ENCODE measurements at places on chromosomes 7 and 10.

DNA sequence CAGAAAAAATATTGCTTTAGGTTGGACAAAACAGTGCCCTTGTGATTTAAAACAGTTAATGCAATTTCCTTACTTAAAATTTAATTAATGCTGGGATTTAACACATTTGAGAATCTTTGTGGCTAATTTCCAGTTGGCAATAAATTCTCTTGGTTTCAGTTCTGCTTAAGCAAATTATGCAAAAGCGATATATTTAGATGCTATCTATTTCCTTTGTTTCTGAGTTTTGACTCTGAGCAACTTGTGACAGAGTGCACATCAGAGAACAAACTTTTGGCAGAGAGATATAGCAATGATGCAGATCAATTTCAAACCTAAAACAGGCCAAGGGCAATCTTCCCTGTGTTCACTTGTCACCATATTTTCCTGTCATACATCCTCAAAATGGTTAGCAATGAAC, 933.6 kb upstream of the ZWINT start:
- DNase-seq: no peak

GRCh38 chr7:7931626-7932025, 37.0 kb upstream of the GLCCI1 start:
- DNase-seq: no peak

DNA sequence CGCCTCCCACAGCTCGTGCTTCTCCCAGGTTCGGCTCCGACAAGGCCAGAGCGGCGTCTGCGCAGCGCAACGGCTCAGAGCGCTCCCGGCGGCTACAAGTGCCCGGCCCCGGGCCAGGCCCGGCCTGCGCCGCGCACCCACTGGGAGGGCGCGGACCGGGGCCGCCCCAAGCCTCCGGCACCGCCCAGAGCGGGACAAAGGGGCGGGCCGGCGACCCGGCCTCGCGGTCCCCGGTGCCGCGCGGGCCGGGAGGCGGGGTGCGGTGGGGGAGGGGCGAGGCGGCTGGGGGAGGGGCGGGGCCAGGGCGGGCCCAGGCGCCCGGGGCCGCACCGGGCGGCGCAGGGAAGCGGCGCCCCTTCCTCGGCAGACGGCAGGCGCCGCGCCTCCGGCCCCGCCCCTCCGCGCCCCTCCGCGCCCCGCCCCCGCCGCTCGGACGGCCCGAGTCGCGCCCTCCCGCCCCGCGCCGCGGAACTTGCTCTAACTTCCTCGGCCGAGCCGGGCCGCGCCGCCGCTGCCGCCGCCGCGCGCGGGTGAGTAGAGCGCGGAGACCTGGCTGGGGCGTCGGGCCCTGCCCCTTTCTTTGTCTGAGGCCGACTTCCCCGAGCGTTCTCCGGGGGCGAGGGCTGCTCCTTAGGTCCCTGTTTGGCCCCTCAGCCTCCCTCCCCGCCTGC, at the start of gene TSPAN14:
Gene TSPAN14 (plus strand): TSS at position 469 of the 671 bp plus-strand sequence. CDS start 34,924 bp downstream, outside the sequence.
- DNase-seq: peak; percentile 77

- no peak for DNase-seq
Measured at GRCh38 chr7:4265066-4265465, 417.0 kb upstream of the FOXK1 start.

DNA sequence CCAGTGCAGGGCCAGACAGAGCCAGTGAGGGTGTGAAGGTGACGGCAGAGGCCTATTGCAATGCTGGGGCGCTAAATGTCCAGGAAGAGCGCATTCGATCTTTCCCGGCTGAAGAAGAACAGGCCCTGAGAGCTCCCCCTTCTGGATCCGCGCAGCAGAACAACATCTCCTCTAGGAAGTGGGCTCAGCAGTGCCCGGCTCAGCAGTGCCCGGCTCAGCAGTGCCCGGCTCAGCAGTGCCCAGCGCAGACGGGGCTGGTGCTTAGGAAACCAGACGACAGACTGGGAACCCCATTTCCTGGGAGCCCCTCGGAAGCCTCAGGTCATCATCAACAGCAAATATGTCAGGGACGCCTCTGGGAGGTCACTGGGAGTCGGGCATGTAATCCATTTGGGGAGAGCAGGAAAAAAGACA, 4.7 kb upstream of the NOS3 start:
- peak; percentile 60 for DNase-seq

DNA sequence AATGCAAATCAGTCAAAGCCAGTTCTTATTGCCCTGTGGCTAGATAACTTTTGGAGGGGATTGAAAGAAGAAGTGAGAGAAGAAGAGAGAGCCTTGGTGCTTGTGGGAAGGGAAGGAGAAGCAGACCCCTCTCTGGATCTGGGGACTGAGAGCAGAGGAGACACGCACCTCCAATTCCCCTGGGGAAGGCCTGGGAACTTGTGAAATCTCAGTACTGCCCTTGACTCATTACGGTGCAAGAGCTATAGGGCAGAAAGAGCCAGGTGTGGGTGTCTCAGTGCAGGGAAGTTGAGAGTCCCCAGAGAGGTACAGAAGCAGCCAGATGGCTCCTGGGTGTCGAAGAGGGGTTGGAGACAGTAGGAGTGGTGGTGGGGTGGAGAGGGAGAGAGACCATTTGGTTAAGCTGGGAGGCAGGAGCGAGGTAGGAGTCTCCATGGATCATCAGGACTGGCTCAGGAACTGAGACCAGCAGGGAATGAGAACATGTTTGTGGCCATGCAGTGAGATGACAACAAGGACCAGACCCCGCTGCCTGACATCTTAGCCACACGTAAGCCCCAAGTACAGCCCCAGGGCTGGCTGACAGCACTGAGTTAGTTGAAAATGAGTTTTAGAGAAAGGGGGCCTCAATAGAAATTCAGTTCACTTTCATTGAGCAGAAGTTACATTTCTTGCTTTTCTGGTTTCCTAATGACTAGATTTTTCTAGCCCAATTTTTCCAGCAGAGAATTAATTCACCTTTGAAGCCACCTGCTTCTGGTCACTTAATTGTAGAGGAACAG, 238.2 kb downstream of the BUB3 start:
- no peak for DNase-seq

DNA sequence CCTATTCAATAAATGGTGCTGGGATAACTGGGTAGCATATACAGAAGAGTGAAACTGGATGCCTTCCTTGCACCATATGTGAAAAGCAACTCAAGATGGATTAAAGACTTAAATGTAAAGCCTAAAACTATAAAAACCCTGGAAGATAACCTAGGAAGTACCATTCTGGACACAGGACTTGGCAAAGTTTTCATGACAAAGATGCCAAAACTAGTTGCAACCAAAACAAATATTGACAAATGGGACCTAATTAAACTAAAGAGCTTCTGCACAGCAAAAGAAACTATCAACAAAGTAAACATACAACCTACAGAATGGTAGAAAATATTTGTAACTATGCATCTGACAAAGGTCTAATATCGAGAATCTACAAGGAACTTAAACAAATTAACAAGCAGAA, 129.1 kb upstream of the CTBP2 start:
- DNase-seq: no peak

- DNase-seq: no peak
Measured at GRCh38 chr10:69232252-69232651, 12.1 kb downstream of the HKDC1 start.

DNA sequence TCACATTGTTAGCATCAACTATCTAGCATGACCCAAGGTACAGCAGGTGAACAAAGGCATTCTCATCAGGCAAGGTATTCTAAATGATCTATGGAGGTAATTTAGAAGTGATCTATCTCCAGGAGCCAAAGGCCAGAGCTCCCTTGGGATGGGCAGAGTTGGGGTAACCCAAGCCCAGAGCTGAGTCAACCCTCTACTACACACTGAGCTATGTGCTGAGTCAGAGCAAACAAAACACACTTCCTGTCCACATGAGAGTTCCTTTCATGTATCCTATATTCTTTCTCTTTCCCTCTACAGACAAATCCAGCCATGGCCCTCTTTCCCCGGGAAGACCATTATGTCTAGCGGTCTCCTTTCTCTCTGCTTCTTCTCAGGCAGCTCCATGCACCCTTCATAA, 68.2 kb upstream of the AGK start:
- no peak for DNase-seq

- no peak for DNase-seq
Measured at GRCh38 chr7:6709808-6710207, 3.1 kb upstream of the ZNF12 start.

DNA sequence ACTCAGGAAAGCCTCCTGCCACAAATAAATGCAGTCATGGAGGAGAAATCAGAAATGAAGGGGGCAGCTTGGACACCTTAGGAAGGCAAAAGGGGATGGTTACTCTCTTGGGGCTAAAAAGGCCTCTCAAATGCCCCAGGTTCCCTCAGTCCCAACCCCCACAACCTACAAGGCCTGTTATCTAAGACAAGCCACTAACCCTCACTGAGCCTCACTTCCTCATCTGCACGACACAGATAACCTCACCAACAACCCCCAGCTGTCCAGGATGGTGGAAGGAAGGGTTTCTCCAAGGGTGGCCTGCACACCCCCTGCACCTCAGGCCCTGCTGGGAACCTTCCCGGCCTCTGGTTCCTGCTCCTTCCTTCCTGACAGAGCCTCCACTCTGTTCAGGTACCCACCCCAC, 29.2 kb downstream of the SORBS1 start:
- DNase-seq: no peak

DNA sequence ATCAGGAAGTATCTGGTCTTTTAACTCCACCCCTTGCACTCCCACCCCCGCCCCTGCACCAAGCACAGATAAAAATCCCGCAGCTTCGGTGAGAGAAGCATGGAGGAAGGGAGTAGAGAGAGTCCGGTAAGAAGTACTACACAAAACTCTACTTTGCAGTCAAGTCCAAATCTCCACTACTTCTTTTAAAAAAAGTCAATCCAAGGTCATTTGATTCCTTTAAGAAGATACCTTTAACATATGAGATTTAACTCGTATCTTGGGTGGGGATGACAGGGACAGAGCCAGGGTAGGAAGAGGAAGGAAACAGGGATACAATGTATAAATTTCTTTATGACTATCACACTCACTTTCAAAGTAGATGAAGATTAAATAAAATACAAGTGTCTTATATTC, 132.1 kb downstream of the NRBF2 start:
- peak; percentile 49 for DNase-seq

All from CD4-positive, alpha-beta T cell treated with Interleukin-2 at 100 ng/mL for 4 hours (primary cell).